ENCODE measurements at places on chromosomes 3 and 15. TPM values are rescaled to one million over a fixed set of nuclear protein-coding genes. Genes with fewer than 3 reads are reported as not detected.

- no peak for DNase-seq
Measured at GRCh38 chr15:80586161-80586560, 108.9 kb upstream of the ABHD17C start.

- no peak for DNase-seq
Measured at GRCh38 chr3:123158330-123158729, 43.4 kb upstream of the SEC22A start.

DNA sequence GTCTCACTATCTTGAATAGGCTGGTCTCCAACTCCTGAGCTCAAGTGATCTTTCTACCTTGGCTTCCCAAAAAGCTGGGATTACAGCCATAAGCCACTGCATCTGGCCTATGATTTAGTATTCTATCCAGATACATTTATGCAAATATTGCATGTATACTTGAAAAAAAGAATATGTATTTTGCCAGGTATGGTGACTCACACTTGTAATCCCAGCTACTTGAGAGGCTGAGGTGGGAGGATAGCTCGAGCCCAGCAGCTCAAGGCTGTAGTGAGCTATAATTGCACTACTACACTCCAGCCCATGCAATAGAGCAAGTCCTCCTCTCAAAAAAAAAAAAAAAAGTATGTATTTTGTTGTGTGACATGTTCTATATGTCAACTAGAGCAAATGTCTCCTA, 54.4 kb downstream of the SLC15A2 start:
- DNase-seq = no peak

DNA sequence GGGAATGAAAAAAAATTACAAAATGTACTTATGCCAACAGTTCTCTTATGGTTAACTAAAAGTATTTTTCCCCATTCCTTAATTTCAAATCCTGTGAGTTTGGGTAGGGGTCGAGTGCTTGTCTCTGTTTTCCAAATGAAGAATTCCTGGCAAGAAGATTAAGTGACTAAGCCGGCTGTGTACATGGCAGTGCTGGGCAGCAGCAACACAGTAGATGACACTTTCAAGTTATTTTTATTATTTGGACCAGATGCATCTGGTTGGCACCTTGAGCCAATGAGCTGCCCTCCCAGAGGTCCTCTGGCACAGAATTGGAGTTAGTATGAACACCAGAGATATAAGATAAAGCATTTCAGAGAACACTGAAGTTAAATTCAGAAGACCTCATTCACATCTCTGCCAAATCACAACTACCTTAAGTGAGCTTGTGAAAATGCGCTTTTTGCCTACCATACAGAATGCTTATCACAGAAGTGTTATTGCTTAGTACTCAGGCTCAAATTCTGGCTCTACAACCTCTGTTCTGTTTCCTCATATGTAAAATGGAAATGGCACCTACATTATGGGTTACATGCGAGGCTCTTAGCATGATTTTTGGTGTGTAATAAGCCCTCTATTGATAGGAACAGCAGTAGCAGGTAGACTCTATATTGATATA, 256.9 kb downstream of the UBE2E2 start:
- no peak for DNase-seq

SGO1 gene
- 2.0 TPM for total RNA-seq

- no peak for DNase-seq
Measured at GRCh38 chr3:133491481-133492059, 81.9 kb upstream of the CDV3 start.

- no peak for DNase-seq
Measured at GRCh38 chr3:133531981-133532380, 41.5 kb upstream of the CDV3 start.

DNA sequence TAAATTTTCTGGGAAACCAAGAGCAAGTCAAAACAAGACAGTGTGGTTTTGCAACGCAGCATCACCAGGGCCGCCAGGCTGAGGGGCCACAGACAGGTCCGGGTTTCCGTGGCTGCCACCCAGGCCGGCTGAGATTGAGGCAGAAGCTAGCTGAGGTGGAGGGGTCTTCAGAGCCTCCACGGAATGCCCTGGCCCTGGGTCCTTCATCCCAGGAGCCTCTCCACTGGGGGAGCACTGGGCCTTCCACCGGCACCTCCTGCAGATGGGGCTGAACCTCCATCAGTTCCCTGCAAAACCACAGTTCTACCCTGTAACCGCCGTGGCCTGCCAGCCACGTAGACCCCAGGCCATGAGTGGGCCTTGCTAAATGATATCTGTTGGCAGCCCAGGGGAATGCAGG, 152.7 kb downstream of the CHSY1 start:
- no peak for DNase-seq

DNA sequence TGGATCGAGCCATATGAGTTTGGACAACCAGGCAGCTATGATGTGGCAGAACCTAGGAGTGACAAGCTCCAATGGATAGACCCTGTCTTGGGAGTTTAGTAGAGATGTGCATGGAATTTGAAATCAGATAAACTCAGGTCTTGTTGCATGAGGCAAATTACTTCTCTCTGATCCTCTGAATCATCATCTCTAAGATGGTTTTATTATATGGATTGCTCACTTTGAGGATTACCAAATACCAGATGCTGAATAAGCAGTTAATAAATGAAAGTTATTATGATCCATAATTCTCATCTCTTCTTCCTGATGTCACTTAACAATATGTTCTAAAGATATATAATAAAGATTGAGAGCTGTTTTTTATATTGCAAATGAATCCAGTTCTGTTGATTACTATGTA, 622.2 kb downstream of the NTRK3 start:
- DNase-seq = no peak
